ENCODE measurements at places on chromosomes 2 and 18.

- no peak for DNase-seq
Observed at GRCh38 chr18:74731097-74731496, 133.4 kb downstream of the ZNF407 start.

DNA sequence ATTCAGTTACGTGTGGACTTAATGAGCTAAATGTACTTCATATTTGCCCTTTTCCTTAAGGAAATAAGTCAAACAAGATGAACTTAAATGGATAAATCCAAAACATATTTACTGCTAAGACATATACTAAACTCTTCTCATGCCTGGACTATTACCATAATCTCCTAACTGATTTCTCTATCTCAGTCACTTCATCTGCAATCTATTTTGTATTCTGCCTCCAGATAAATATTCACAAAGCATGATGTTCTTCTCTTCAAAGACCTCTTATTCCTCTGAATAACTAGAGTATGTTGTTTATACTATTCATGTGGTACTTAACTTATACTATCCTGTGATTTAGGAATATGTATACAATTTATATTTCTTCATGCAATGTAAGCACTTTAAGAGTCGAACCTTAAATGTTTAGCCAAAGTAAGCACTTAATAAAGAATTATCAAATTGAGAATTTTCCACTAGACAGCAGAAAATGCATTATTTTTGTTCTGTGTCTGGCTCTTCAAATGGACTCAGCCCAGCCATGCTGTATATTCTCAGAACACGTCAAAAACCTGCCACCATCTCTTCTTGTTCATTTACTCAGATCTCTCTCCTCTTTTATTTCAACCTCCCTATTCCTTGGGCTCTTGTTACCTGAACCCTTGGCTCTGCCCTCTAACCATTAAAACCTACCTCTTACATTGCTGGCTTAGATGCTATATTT is 79.9 kb upstream of the ARHGAP28 start:
- no peak for DNase-seq

DNA sequence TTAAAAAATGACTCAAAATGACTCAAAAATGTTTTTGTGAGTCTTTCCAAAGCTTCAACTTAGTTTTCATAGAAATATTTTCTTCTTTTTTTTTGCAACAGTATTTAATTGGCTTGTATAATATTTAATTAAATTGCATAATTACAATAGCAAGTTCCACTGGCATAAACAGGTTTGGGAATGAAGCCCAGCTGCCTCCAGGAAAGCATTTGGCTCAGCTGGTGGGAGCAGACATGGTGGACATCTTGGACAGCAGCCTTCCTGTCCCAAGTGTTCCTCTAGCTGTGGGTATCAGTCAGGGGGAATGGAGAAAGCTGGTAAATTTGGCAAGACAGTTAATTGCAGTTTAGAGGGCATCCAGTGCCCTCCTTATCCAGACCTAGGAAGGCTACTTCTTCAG is 213.4 kb downstream of the ZBTB7C start:
- no peak for DNase-seq

GRCh38 chr2:30796699-30797098 is 10.5 kb downstream of the CAPN13 start:
- DNase-seq = no peak
